ENCODE measurements at places on chromosomes 3 and 15.

- DNase-seq = no peak
Measured at GRCh38 chr3:9649791-9650521, 651 bp downstream of the MTMR14 start.

DNA sequence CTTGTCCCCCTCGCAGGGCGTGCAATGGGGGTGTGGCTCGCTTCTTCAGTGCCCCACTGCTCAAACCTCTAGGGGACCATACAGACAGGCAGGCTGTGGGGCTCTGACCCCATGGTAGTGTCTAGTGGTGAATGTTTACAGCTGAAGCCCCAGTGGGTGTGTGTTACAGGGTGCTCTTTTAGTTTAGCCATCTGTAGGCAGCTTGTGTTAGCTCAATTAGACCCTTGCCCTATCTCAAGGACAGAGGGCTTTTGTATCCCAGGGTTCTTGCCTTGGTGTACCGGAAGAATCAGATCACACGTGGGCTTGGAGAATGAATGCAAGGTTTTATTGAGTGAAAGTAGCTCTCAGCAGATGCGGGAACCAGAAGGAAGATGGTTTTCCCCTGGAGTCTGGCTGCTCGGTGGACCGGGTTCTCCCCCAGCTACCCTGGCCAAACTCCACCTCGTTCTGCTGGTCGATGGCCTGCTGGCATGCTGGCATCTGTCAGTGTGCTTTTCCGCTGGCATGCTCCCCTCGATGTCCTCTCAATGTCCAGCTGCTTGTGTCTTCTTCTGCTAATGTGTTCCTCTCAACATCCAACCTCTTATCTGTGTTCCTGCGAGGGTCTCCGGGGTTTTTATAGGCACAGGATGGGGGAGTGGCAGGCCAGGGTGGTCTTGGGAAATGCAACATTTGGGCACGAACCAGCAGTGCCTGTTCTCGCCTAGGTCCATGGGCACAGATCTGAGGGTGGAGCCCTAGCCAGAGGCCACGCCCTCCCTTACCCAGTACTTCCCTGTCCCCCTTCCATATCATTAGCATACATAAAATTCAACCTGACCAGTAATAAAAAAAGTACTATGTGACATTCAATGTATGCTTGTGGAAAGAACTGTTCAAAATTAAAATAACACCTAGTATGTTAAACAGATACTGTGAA is 6.6 kb downstream of the SPCS1 start:
- DNase-seq = no peak

- DNase-seq = peak; percentile 54
Measured at GRCh38 chr3:155416500-155417118, 123.1 kb upstream of the STRIT1 start.

DNA sequence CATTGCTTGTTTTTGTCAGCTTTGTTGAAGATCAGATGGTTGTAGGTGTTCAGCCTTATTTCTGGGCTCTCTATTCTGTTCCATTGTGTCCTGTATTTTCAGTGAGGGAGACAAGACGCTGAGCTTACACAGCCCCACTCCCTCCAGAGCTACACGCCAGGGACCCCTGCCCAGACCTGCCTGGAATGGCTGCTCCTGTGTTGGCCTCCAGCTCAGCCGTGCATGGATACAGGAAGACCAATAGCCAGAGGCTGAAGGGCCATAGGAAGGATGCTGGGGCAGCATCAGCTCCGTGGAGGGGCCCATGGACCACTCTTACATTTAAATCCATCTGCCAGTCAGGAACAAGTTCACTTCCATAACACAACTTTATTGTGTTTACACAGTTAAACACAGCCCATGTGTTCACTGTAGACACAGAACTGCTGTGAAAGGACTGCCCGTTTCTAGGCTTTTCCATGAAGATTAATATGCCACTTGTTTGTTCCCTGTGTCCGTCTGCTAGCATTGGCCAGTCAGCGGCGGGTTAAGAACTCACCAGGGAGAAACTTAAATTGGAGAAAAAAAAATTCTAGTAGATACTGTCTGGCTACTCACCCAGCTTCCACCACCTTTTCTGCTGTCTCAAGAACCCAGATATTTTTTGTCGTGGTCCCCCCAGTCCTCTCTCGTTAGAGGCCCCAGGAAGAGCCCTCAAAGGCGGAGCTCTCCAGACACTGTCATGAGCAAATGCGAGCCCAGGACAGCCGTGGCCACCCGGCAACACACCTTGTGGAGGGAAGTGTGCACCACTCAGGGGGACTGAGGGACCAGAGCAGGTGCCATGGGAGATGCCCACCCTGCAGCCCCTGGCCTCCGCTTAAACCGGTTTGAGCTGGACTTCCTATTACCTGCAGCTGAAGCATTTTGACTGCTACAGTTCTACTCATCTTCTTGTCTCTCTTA is 142.3 kb upstream of the MEF2A start:
- no peak for DNase-seq

GRCh38 chr3:13588221-13588701 is 39.3 kb downstream of the FBLN2 start:
- no peak for DNase-seq

- no peak for DNase-seq
Measured at GRCh38 chr3:146783446-146783845, 178.3 kb upstream of the PLSCR5 start.

GRCh38 chr3:187973977-187974870 is 179.7 kb upstream of the LPP start:
- no peak for DNase-seq

GRCh38 chr3:149152420-149152819 is 23.0 kb downstream of the HPS3 start:
- no peak for DNase-seq

- DNase-seq = no peak
Measured at GRCh38 chr3:174337227-174337626, 521.9 kb upstream of the NAALADL2 start.

DNA sequence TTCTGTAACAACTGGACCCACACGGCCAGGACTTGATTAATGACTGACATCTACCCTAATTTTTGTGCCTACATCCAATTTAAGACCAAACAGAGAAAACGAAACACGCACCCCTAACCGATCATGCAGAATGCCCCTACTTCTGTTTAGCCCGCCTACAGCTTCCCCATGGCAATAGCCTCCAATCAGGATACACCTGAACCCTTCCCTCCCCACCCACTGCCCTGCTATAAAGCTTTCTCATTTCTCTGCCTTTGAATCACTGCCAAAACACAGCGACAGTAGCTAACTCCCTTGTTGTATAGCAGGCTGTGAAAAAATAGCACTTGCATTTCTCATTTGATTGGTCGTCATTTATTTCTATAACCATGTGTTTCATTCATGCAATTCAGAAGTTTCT is 45.2 kb upstream of the DPPA4 start:
- no peak for DNase-seq

DNA sequence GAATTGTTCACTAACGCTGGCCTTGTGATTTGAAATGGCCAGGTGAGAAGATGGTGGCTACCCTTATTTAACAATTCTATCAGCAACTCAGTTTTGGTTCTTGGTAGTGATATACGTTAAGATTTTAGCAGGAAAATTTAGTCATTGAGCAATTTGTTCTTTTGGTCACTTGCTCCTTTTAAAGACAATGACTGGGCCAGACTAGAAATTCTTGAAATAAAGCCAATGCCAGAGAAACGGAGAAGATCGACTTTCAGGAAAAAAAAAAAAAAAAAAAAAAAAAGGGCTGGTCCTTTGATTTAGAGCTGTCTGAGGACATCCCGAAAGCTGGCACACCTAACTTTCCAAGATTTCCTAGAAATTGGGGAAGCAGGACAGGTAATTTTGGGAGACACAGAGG is 178.5 kb downstream of the FNDC3B start:
- DNase-seq = no peak

DNA sequence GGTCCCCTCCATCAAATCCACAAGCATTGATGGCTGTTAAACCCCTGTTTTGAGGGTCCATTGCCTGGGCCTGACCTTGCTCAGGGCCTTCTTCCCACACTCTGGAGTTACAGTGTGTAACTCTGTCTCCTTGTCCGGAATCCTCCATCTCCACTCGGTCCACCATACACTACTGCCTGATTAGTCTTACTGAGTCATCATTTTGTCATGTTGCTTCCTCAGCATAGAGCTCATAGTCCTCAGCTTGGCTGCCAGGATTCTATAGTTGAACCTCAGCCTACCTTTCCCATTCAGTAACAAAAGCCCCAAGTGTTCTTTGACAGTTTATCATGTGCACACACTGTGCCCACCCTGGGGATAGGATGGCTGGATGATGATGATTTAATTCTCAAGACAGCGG is 113.0 kb downstream of the PDE8A start:
- no peak for DNase-seq

GRCh38 chr3:46524008-46524407 is 26.2 kb downstream of the RTP3 start:
- no peak for DNase-seq

- no peak for DNase-seq
Measured at GRCh38 chr3:62027796-62028195, 345.6 kb downstream of the FEZF2 start.

GRCh38 chr3:70225146-70225545 is 87.3 kb downstream of the MDFIC2 start:
- DNase-seq = no peak

DNA sequence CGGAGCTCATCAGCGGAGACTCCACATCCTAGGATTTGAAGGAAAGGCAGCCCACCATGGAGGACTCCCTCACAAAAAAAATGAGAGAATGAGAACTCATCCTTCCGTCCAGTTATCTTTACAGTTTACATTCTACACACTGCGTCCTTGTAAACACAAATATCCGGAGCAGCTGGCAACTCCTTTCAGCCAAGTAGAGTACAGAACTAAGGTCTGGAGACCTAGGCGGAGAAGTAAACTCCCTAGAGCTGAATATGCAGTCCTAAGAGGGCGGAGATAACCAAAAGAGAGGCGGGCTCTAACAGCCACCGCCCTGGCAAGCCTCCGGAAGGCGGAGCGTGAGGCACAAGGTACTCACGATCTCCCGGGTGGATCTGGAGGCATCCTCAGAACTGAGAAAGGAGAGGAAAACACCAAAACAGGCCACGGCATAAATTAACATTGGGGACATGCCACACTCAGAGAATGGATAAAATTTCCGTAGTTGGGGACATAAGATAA is 924 bp upstream of the SIN3A start:
- peak; percentile 70 for DNase-seq

DNA sequence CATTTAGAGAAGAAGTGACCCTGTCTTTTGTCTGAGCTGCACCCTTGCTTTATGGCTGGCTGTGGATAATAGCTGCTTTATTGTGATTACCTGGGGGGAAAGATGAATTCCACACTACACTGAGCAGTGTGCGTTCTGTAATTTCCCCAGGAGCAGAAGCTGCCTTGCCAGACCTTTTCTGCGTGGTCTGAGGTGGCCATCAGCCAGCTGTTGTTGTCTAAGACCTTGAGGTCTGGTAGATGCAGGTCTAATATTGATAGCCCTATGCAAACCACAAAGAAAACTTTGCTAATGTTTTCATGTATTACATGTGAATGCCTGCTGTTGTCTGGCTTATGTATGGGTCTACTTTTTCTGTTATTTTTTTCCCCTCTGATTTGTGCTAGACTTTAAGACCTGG is 144.6 kb downstream of the THSD4 start:
- DNase-seq = no peak

GRCh38 chr3:184727357-184728009 is 15.6 kb upstream of the MAGEF1 start:
- DNase-seq = peak; percentile 10

DNA sequence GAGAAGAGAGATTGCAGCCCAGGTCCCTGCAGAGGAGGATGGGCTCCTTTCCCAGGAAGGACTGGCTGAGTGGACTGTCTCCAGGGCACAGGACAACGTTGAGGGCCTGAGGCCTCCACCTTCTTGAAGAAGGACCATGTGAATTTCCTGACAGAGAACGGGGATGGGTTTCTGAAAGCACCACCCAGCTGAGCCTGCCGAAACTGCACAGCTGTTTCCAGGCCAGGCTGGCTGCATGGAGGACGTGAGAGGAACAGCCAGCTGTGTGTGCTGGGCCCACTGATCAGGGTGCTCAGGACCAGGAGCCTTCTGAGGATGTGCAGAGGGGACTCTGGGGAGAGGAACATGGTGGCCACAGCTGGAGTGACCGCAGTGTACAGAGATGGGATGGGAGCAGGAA is 39.2 kb downstream of the HMCES start:
- DNase-seq = no peak

DNA sequence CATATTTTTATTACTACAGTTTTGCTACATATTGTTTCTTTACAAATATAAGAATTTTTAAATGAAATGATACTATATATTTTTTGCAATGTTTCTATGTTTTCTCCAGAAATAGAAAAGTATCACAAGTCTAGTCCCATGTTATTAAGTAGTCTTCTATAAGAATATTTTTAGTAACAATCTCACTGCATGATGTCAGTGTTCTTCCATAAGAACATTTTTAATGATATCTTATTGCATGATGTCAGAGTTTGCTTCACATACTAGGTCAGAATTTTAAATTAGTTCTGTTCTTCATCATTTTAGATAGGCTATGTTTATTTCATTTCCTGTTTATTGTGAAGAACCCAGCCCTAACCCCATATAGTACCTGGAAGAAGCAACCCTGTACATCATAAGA is 265.3 kb upstream of the IL12A start:
- DNase-seq = no peak

- no peak for DNase-seq
Measured at GRCh38 chr15:83837945-83838571, 184.1 kb downstream of the ADAMTSL3 start.

- no peak for DNase-seq
Measured at GRCh38 chr3:39446444-39446843, 21.0 kb upstream of the MOBP start.

DNA sequence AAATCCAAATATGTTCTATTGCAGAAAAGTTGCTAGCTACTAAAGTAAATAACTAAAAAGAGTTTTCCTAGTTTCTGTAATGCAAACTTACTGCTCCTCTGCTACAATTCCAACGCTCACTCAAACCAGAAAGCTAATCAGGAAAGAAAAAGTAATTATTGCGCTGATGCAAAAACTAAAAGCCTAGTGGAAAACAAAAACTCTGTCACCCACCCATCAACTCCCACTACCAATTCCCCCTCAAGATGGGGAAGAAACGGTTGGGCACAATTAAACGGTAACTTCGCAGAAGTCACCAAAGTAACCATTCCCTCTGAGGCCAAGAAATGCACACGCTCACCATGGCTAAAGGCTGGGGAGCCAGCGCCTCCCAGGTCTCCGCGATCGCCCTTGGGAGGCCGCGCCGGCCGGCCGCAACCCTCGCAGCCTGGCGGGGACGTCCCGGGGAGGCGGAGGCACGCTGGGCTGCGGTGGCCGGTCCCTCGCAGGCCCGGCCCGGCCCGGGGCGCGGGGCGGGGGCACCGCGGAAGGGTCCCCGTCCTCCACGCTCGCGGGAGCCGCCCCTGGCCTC is 684 bp downstream of the SLTM start:
- DNase-seq = no peak

GRCh38 chr3:70603103-70603502 is 290.7 kb upstream of the MDFIC2 start:
- DNase-seq = no peak
